CD4-positive, alpha-beta T cell treated with Interleukin-15 for 4 hours (primary cell): ENCODE measurements at places on chromosomes 16 and 17.

- no peak for DNase-seq
Observed at GRCh38 chr17:82780195-82780594, 28.3 kb downstream of the TBCD start.

- no peak for DNase-seq
Observed at GRCh38 chr17:10025976-10026901, 121.2 kb upstream of the RCVRN start.

- DNase-seq, result no peak
Observed at GRCh38 chr16:2205967-2206313, 686 bp downstream of the MLST8 start.

GRCh38 chr16:27398894-27399853 is 2.8 kb upstream of the IL21R start:
- no peak for DNase-seq

- DNase-seq, result no peak
Observed at GRCh38 chr16:58042886-58043515, 17.4 kb downstream of the MMP15 start.

DNA sequence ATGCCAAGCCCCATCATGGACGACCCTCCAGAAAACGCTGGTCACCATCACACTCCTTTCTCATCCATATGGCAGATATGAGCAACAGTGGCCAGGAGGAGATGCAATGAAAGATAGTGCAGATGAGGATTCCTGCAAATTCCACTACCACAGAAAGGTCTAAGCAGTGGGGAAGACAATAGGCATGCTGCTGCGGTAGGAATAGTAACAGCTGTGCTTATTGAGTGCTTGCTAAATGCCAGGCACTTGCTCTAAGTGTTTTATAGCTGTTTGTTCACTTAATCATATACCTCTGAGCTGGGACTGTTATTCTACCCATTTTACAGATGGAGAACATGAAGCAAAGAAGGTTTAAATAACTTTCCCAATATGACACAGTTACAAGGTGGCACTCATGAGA is 46.6 kb upstream of the AKAP1 start:
- DNase-seq, result no peak

- DNase-seq, result no peak
Observed at GRCh38 chr16:83920894-83921491, 22.1 kb downstream of the MLYCD start.

DNA sequence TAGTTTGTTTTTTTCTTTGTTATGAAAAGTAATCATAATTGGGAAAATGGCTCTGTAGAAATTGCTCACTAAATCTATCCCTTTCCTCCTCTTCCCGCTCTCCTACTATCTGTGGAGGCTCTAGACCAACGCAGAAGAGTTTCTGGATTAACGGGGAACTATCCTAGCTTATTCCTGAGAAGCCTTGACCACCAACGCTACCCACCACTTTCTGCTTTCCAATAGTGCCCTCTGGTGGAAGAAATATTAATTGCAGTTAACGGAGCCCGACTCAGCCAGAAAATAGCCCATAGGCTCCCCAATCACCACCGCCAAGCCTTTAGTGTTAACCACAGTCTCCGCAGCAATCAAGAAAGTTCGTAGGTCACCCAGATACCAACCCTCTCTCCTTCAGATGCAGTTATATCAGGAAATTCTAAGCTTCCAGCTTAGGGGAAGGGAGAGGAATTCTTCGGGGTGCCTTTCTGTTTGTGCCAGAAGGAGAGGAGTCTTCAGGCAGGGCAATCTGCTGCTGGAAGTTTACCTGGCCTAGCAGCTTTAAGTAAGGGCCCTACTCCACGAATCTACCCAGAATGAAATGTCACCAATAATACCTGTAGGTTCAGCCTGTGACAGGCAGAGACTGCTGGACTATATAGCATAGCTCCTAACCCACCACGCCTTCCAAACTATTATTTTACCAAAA is 23.0 kb upstream of the NSRP1 start:
- peak; percentile 72 for DNase-seq

GRCh38 chr16:10926867-10927266 is 15.4 kb downstream of the DEXI start:
- DNase-seq, result no peak

DNA sequence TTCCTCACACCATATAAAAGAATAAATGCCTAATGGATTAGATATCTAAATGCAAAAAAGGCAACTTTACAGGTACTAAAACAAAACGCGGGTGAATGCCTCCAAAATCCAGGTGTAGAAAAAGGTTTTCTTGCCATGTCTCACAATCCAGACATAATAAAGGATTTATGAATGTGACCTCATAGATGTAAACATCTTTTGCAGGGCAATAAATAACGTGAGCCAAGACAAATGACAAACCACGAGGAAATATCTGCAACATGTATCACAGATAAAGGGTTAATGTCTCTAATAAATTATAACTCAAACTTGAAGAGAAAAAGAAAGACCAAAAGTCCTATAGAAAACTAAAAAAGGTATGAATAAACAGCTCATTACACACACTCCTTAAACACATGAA is 180.7 kb downstream of the PARN start:
- DNase-seq, result no peak

- no peak for DNase-seq
Observed at GRCh38 chr17:35566968-35567367, 6.3 kb upstream of the SLFN14 start.

GRCh38 chr16:23516366-23517137 is 6.3 kb upstream of the GGA2 start:
- DNase-seq, result no peak

DNA sequence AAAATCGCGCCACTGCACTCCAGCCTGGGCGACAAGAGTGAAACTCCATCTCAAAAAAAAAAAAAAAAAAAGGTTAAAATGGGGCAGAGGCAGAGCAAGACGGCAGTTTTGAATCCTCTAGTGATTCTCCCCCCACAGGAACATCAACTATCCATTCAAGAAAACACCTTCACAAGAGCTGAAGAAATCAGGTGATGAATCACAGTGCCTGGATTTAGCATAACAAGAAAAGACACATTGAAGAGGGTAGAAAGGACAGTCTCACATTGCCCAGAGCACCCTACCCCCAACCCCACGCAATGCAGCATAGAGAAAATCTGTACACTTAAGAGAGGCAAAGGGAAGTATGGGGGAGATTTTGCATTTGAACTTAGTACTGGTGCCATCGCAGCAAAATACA is 28.8 kb upstream of the RNF43 start:
- DNase-seq, result no peak

DNA sequence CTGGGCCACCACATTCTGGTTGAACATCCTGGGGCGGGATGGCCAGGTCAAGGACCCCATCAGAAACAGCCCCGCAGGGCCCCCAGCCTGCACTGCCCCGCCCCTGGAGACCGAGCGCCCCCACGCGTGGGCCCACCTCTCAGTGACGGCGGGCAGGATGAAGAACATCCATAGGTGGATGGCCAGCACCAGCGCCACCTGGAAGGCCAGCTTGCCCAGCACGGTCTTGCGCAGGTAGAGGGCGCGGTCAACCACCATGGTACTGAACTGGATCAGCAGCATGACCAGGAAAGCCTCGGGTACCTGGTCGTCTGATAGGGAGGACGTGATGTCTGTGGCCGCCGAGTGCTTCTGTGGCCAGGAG is 13.6 kb downstream of the CTU2 start:
- no peak for DNase-seq
